ENCODE measurements at places on chromosomes 5 and 9. TPM values are rescaled to one million over a fixed set of nuclear protein-coding genes. Genes with fewer than 3 reads are reported as not detected.

Gene SVEP1
- 2.3 TPM for polyA plus RNA-seq

Gene MAP3K1
- polyA plus RNA-seq: 1.8 TPM

Gene BTNL8
- 2.0 TPM for polyA plus RNA-seq

Gene C1QTNF3
- polyA plus RNA-seq: not detected

Gene TMOD1
- polyA plus RNA-seq: 102 TPM

Gene SLC6A18
- polyA plus RNA-seq: not detected

Gene PCDHGA6
- 4.0 TPM for polyA plus RNA-seq

Gene STC2
- polyA plus RNA-seq: 0.75 TPM

DNA sequence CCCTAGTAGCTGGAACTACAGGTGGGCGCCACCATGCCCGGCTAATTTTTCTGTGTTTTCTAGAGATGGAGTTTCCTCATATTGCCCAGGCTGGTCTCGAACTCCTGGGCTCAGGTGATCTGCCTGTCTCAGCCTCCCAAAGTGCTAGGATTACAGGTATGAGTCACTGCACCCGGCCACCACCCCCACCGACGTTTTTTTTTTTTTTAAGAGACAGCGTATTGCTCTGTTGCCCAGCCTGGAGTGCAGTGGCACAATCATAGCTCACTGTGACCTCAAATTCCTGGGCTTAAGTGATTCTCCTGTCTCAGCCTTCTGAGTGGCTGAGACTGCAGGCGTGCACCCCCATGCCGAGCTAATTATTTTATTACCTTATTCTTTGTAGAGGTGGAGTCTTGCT, 38.2 kb downstream of the WDR70 start:
- no peak for DNase-seq

GRCh38 chr5:155250596-155250995, 237.0 kb downstream of the KIF4B start:
- DNase-seq: no peak

DNA sequence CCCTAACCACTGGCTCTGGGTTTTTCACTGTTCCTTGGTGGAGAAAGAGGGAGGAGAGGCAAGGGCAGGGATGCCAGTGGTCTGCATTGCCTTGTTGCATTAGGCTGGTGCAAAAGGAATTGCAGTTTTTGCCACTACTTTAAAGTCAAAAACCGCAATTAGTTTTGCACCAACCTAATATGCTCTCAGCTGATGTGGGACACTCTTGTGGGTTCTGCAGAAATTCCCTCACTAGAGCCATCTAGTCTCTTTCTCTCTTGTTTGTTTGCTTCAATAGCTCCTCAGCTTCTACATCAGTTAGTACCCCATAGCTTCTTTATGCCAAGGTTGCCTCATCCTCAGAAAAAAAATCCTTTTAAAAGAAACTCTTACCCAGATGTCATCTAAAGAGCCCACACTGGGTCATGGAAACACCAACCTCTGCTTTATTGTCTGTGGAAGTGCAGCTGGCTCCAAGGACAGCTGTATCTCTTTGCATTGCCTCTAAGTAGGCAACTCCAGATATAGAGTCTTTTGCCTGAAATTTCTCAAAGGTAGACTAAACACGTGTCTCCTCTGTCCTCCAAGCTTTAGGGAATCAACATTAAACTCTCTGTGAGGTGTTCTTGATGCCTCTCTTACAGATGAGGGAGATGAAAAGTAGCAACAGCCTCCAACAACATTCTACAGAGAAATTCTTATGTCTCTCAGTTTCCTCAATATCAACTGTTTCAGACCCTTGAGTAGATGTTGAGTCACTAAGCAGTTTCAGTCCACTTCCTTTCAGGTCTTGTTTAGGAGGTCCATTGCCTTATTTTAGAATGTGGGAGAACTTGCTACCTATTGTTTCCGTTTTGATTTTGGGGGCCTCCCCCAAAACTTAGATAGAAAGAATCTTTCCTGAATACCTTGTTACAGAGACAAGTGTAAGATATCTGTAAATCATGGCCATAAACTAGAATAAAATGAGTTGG, 84.9 kb upstream of the MEF2C start:
- DNase-seq: no peak

DNA sequence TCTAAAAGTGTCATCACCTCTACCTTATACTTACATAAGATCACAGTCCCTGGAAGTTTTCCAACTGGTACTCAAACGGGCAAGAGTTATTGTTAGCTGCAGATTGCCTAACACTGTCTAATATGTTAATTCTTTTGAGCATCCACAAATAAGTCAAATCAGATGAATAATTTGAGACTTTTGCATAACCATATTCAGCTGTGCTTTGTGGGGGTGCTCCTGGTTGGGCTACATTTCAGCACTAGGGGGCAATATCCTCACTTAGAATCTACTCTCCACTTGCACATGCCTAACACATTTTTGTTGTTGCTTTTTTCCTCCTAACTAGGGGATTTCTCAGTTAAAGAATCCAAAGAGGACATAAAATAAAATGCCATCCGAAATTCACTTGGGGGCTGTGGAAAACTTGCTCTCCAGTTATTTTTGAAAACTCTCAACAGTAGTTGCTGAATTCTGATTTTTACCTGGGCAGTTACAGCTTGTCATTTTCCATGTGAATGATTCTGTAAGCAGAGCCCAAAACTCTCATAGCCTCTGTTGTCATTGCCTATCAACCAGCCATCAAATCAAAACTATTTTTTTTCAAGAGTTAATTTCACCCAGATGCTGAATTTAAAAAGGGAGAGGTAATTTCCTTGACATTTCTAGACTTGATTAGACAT, 71.5 kb downstream of the TRIM36 start:
- DNase-seq: no peak

- DNase-seq: no peak
These were observed 25.8 kb downstream of the FBXL7 start for GRCh38 chr5:15525703-15526275.

GRCh38 chr5:157100140-157100679, 8.6 kb downstream of the HAVCR2 start:
- DNase-seq: no peak

DNA sequence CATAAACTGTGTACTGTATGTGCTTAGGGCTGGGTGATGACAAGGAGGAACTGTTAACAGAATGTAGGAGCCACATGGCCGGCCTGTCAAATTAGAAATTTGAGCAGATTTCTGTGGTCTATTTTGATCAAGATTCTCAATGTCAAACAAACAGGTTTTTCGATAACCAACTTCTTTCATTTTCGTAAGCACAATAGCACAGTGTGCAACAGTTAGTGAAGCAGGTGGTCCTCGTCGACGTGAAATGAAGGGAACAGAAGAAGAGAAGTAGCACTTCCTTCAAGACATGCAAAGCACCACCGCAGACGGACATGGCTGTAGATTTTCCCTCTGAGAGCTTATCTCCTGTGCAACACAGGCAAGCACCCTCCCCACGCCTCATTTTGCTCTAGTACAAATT, 252.1 kb downstream of the CRB2 start:
- DNase-seq: no peak

GRCh38 chr5:72474516-72474915, 32.7 kb downstream of the ZNF366 start:
- no peak for DNase-seq

GRCh38 chr9:108441726-108442125, 414.1 kb downstream of the ACTL7B start:
- DNase-seq: no peak

DNA sequence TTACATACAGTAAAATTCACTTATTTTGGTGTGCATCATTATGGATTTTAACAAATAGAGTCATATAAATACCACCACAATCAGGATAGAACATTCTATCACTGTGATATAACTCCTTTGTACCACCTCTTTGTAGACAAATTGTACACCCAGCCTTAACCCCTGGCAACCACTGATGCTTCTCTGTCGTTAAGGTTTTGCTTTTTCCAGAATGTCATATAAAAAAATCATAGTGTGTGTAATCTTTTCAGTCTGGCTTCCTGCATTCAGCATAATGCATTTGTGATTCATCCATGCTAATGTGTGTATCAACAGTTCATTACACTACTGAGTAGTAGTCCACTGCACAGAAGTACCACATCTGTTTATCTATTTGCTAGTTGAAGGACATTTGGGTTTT, 81.2 kb downstream of the ARSB start:
- no peak for DNase-seq

- DNase-seq: no peak
These were observed 63.7 kb downstream of the LMX1B start for GRCh38 chr9:126677188-126678084.

DNA sequence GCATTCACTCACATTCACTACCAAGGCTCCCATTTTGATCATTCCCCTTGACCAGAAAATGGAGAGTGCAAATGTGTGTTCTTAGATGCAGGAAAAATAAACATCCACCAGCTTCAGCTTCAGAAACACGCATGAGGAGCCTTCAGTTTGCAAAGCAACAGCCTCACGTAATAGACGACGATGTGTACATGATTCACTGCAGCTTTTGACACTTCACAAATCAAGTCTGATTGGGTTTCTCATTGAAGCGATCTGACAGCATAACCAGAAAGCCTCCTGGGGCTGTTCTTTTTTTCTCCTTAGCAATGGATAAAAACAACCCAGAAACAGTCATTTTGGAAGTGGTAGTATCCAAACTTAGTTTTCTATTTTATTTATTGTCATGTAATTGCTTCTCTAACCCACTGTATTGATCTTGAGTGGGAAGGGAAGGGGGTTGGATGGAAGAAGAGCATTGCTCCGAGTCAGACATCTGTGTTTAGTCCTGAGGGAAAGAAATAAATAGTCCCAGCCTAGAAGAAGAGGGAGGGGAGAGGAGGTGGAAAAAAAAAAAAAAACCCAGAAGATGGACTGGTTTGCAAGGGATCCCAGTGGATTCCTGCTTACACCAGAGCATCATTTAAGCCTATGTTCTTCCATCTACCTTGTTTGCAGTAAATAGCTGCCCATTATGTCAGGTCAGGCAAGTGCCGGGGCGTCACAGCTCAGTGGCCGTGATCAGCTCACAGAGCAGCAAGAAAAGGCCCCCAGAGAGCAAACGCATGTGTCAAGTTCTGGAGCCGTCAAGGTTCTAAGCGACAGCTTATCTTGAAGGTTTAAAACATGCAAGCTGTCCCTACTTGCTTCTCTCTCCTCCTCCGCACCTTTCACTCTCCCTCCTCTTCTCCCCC, 190.2 kb upstream of the SNX2 start:
- no peak for DNase-seq

GRCh38 chr5:37005252-37005651, 128.7 kb downstream of the NIPBL start:
- DNase-seq: no peak

DNA sequence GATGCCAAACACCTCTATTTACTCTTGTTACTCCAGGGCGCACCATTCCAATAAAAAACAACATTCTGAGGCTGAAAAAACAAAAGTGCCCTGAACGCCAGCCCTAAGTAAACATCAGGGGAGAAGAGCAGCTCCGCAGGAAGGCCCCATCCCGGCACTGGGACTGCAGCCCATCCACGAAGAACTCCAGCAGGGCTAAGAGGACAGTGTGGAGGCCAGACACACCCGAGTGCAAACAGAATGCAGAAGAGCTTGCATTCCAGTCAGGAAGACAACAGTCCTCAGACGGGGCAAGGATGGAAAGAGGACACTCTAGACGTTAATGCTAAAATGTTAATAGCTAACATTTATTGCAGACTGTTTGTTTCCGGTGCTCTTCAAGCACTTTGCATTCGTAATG, 33.0 kb downstream of the FAM240B start:
- DNase-seq: no peak

DNA sequence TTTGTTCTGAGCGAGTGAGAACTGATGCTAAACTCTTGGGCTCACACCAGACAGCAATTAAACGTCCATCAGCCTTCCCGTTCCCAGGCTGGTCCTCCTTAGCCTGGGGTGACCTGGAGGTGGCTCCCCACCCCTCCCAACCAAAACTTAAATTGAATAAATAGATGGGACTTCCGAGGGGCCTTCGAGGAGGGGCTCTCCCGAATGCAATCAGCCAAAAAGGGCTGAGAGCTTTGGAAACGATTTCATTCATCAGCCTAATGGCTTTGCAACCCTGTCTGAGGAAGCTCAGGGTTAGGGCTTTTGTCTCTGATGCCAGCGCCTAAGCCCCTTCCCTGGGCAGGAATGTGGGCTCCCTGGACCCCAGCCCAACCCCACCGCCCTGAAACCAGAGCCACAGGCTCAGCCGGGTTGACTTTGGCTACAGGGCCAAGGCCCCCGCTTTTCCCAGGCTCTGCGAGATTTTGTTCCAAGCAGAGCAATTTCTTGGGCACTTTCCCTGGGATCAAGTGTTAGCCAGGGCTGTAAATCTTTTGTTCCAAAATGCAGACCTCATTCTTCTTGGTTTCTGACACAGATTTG, 29.2 kb downstream of the LHX3 start:
- no peak for DNase-seq

Measured in aorta (tissue), 5 donors.